Karpas-422 (cell line): ENCODE measurements at places on chromosomes 16 and 17.
A peak's percentile ranks its signal among the peaks of the same experiment; 100 is the strongest.

DNA sequence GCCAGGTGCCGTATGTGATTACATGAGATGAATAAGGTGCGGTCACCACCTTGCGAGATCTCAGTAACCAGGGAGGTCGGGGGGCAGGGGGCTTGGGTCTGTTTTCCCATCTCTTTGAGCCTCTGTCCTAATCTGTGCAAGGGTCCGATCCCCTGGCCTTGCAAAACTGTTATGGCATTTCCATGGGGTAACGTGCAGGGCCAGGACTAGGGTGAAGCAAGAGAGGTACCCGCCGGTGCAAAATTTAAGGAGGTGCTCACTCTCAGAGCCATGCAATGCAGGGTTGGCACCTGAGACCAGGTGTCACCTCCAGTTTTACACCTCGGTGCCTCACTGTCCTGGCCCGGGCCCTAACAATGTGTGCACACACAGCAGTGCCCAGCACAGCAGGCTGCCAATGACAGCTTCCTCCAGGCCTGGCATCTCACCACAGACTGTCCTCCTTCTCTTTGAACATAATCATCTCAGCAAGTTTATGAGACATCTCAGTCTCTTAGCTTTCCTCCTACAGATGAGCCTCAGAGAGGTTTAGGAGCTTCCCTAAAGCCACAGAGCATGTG is 43.6 kb downstream of the C16orf95 start:
- no peak for DNase-seq

DNA sequence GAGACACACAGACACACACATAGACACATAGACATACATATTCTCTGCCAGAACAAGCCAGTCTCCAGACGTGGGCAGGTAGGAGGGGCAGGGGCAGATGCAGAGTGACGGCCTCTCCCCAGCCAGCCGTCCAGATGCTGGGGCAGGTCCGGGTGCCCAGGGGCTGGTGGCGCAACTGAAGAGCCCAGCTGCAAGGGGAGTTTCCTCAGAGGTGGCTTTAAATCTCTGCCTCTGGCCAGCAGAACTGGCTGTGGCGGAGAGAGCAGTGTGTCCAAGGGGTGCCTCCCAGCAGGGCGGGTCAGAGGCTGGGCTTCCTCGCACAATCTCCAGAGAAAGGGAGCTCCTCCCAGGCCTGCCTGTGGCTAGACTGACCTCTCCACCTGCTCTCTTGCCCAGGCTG is 9.4 kb upstream of the GCGR start:
- no peak for DNase-seq

DNA sequence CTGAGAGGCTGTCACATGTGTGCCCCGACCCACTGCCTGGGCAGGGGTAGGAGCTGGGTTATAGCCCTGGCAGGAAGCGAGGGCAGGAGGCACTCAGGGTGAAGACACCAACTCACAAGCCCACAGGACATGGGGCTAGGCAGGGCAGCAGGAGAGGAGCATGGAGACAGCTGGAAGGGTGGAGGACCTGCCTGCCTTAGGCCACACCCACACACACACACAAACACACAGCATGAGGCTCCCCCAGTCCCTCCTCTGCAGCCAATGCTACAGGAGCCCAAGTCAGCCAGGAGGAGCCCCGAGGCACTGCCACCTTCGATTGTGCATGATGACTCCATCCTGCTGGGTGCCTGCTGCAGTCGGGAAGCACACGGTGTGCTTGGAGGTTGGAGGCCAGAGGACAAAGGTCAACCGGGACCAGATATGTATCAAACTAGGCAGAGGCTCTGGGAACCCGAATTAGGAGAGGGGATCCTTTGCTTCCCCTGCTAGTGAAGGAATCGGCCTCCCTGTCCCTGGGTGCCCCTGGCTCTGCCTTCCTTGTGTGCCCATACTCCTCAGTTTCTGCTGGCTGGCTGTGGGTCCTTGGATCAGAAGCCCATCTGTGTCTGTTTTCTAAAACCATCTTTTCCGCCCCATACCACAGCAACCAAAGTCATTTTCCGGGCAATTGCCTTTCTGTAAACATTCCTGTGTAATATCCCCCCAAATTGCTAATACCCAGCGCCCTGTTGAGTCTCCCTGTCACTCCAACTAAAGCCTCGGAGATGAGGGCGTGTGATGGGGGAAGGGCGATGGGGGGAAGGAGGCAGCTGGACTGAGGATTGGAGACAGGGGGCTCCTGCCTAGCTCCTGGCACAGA is 20.5 kb downstream of the SRCIN1 start:
- DNase-seq, result no peak

DNA sequence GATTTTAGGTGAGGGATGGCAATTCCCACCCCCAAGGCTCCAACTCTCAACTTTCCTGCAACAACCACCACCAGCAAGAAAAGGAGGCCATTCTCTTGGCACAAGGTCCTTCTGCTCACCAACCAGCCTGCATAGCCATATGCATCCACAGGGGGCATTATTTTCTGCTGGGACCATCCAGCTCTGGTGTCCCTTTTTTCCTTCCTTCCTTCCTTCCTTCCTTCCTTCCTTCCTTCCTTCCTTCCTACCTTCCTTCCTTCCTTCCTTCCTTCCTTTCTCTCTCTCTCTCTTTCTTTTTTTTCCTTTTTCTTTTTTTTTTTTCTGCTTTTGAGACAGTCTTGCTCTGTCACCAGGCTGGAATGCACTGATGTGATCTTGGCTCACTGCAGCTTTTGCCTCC is 21.1 kb upstream of the COX10 start:
- DNase-seq, result peak; percentile 48

GRCh38 chr17:57135789-57136291 is 50.8 kb downstream of the AKAP1 start:
- no peak for DNase-seq

DNA sequence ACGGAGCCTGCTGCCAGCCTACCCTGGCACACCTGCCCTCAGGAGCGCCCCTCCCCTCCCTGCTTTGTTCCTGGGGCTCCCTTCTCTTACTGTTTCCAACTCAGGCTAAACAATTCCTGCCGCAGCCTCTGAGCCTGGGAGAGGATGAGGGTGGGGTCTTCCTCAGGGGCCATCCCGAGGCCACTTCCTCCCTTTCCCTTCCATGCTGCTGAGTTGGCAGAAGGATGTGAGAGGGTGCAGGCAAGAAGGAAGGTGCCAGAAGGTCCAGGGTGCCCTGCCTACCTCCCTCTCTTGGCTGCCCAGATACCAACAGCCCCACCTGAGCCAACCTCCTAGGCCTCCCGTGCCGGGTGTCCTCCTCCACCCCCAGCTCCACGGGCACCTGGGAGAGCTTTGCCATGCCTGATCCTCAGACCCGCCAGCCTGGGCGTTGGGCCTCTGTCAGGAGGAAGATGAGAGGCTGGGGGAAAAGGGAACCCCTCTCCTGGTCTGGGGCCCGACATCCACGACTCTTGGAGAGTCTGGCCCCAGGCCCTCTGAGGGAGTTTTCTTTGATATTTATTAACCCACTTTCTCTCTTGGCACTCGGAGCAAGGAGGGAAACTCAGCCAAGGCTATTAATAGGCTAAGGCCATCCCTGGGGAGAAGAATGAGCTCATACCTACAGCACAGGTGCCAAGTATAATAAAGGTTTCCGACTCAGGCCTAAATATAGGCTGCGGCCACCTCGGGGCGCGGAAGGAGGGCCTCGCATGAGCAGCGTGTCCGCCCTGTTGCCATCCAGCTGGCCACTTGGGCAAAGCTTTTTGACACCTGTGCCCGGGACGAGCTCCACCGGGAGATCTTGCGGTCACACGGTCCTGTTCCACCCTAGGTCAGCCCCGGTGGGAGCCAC is 232.0 kb downstream of the ENGASE start:
- DNase-seq, result peak; percentile 59
